WTC11 (cell line): ENCODE measurements at places on chromosomes 7 and 10.

GRCh38 chr10:24115403-24115802 is 93.5 kb upstream of the KIAA1217 start:
- no peak for DNase-seq

GRCh38 chr7:159093351-159093971 is 51.2 kb downstream of the VIPR2 start:
- DNase-seq = no peak

DNA sequence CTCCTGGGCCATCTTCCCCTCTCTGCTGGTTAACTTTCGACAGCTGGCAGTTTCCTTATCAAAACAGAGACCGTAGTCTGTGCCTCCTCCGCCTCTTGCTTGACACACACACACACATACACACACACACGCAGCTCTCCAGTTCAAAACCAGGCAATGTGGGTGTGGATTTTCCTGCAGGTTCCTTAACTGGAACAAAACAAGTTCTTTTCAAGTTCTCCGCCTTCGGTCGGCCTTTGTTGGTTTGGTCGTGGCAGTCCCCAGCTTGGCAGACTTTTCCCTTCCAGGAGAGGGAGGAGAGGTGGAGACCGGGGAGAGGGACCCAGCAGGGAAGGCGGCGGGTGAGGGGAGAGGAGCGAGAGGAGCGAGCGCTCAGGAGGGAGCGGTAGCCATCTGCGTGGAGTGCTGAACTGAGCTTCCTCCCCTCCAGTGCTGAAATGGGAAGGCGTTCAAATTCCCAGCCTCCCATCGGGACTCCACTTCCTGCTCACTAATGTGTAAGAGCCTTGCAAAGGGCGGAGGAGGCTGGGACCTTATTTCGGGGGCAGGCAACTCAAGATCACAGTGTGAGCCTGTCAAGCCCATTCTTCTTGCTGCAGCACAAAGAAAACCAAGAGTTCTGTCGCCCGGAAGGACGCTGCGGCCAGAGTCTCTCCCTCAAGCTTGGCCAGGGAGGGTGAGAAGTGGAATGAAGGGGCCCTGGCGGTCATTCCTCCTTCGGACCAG is 120.6 kb downstream of the PRPF18 start:
- peak; percentile 70 for DNase-seq

- DNase-seq = no peak
Measured at GRCh38 chr10:131960631-131961046, 21.1 kb downstream of the BNIP3 start.

DNA sequence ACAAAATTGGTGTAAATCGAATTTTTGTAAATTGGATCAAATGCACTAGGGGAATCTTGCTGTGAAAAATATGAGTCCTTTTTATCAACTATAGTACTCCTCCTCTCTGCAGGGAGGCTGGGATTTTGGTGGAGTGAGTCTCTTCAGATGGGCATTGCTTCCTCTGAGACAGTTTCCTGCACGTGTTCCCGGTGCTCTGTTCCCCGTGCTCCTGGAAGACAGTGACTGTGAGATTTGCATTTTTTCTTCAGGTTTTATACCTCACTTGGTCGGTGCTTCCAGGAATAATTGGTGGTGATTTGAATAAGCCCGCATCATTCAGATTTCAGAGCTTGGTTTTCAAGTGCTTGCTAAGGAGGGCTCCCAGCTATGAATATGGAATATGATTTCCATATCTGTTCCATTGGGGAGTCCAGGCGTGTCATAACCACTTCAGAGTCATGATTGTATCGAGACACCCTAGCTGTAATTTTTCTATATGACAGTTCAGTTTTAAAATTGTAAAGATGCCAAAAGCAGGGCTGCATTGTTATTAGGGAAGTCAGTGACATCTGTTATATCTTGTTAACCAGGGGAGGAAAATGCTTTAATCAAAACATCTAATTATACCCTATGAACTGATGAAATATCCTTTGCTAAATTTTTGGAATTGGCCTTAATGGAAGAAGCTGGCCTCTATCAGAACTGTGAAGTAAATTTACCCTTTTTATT is 12.3 kb downstream of the AUTS2 start:
- no peak for DNase-seq

GRCh38 chr7:1644341-1645070 is 25.6 kb upstream of the ELFN1 start:
- no peak for DNase-seq

GRCh38 chr10:107230887-107231286 is 66.4 kb upstream of the SORCS1 start:
- DNase-seq = no peak

- DNase-seq = no peak
Measured at GRCh38 chr10:87684001-87684638, 24.4 kb downstream of the PAPSS2 start.
